Thoracic aorta (tissue), 2 donors: ENCODE measurements at places on chromosomes 12 and 14. TPM values are rescaled to one million over a fixed set of nuclear protein-coding genes. Genes with fewer than 3 reads are reported as not detected.

Gene RNASE3
- not detected for total RNA-seq

Gene KRT82
- total RNA-seq = not detected

Gene KRT78
- not detected for total RNA-seq

Gene SCN8A
- total RNA-seq = 0.54 TPM

Gene CFAP251
- 3.4 TPM for total RNA-seq

DNA sequence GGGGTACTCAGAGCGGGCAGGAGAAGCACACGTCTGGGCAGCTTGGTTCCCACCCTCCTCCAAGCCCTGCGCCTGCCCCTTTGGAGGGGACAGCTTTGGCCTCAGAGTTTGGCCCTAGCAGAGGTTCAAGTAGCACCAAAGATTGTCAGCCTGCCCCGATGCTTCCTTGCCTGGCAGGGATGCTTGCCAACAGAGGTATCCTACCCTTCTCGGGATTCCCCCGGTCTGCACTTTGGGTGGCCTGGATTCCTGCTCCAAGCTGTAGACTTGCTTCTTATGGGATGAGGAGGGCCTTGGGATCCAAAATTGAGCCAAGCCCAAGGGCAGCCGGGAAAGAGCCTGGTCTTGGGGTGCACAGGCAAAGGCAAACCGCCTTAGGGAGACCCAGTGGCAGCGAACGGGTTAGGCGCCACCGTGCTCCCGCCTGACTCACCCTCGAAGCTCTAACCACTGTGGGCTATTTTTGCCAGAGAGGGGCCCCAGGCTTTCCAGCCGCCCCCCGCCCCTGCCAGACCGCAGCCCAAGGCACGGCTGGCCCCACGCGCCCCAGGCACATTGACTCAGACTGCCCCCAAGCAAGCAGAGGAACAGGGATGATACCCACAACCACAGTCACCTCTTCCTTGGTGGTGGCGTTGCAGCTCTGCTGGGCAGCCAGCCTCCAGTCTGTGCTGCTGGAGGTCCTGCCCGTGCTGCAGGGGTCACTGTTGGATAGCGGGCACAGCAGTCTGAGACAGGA, 847 bp upstream of the WNT10B start:
- H3K4me1 ChIP-seq = peaks cover 27% of the 10 kb centered on the region
- no peak for DNase-seq
- no peaks in the 10 kb centered on the region for H3K36me3 ChIP-seq
- no peak overlapping the region for H3K27ac ChIP-seq
- H3K4me3 ChIP-seq = no peak overlapping the region

DNA sequence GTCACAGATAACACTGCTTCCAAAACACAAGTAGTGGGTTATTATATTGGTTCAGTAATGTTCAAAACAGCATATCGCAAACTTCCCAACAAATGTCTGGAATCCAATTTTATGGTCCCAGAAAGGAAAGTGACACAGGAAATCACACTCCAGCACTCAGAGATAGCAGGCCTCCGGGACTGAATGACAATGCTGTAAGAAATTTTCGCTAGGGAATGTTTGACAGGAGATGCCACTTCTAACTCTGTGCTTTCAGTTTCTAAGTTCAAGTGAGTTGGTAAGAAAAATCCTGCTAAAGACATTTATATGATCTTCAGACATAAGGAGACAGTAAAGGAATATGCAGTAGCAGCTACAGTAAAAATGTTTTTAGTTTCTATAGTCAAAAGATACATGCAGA, 93.2 kb downstream of the SLC2A13 start:
- no peaks in the 10 kb centered on the region for H3K36me3 ChIP-seq
- H3K4me1 ChIP-seq = peaks cover 4% of the 10 kb centered on the region
- H3K27me3 ChIP-seq = no peaks in the 10 kb centered on the region
- H3K4me3 ChIP-seq = no peak overlapping the region

DNA sequence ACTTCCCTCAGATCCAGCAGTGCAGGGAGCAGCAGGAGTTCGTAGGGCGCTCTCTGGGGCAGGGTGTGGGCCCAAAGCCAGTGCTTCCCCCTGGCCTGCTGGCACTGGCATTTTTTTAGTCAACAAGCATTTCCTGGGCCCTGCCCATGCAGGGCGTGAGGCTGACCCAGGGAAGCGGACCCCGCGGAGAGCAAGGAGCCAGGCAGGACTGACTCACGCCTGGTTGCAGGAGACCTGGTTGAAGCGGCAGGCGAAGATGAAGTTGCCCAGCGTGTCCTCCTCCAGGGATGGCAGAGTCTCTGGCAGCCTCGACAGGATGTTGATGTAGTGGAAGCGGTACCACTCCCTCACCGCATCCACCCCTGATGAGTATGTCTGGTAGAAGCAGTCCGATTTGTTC, 13.5 kb downstream of the SCNN1A start:
- peaks cover 7% of the 10 kb centered on the region for H3K4me1 ChIP-seq
- H3K36me3 ChIP-seq = no peaks in the 10 kb centered on the region
- no peak overlapping the region for H3K27ac ChIP-seq
- H3K27me3 ChIP-seq = no peaks in the 10 kb centered on the region
- H3K4me3 ChIP-seq = no peak overlapping the region
- DNase-seq = no peak

- H3K27me3 ChIP-seq = no peaks in the 10 kb centered on the region
- no peak overlapping the region for H3K27ac ChIP-seq
- DNase-seq = no peak
- no peaks in the 10 kb centered on the region for H3K4me1 ChIP-seq
Observed at GRCh38 chr14:22099942-22100763, 426.5 kb upstream of the OR4E1 start.

DNA sequence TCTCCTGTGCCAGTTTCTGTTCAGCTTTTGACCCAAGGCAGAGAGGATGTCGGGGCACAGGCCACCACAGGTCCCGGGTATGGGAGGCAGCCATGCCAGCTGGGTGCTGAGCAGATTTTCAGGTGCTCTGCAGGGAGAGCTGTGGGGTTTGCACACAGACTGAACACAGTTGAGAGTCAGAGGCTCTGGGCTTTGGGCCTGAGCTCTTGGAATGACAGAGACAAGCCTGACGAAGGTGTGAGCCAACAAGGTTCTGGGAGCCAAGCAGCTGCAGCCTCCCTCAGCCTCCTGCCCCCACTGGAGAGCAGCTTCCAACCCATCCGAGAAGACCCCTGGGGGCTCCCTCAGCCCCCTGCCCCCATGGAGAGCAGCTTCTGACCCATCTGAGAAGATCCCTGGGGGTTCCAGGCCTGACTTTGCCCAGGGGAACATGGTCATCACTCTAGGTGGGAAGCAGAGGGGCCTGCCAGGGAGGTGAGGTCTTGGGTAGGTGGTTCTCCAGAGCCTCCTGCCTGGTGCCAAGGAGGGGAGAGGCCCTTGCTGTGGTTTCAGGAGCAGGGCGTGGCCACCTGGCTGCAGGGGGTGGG, 13.8 kb downstream of the FBRSL1 start:
- no peaks in the 10 kb centered on the region for H3K27me3 ChIP-seq
- no peak overlapping the region for H3K27ac ChIP-seq
- H3K4me3 ChIP-seq = no peak overlapping the region
- H3K36me3 ChIP-seq = peaks cover 7% of the 10 kb centered on the region
